Caudate nucleus (tissue), 63 donors: ENCODE measurements at places on chromosomes 1 and 21.

DNA sequence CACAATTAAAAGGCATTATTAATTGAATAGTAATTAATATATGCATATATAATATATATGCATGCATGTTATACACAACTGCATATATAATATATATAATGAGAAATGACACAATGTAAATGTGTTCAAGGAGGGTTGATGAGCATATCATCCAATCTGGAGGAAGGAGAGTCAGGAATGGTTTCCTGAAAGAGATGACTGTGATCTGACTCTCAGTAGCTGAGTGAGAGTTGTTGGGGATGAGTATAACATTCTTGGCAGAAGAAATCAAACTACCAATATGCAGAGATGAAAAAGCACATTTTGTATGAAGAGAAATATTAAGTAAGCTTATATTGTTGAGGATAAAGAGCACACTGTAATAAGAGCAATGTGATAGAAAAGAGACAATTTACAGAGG, 37.3 kb downstream of the F13B start:
- DNase-seq = no peak

DNA sequence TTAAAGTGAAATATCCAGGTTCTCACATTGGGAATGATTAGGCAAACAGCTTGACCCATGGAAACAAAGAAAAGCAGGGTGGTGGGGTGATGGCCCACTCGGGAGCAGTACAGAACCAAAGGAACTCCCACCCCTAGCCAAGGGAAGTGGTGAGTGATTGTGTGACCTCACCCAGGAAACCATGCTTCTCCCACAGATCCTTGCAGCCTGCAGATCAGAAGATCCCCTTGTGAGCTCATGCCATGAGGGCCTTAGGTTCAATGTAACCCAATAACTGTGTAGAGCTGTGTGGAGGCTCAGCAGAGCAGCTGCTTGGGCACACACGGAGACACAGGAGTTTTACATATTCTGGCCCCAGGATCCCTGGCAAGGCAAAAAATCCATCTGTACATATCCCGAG, 311.8 kb upstream of the DPYD start:
- no peak for DNase-seq

DNA sequence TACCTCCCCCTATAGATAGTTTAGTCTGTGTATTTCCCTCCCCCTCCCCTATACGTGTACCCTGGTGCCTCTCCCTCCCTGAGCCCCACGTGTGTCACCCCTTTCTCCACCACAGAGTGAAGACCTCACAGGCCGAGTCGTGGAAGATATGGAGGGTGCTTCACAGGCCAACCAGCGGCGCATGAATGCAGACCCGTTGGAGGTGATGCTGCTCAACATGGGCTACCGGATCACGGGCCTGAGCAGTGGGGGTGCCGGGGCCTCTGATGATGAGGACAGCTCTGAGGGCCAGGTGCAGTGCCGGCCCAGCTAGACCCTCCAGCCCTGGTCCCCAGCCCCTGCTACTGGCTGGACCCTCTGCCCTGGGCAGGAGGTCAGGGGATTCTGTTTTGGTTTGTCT, 15.9 kb upstream of the TMEM222 start:
- DNase-seq = no peak

GRCh38 chr1:42359466-42359865, 21.1 kb upstream of the RIMKLA start:
- DNase-seq = no peak

DNA sequence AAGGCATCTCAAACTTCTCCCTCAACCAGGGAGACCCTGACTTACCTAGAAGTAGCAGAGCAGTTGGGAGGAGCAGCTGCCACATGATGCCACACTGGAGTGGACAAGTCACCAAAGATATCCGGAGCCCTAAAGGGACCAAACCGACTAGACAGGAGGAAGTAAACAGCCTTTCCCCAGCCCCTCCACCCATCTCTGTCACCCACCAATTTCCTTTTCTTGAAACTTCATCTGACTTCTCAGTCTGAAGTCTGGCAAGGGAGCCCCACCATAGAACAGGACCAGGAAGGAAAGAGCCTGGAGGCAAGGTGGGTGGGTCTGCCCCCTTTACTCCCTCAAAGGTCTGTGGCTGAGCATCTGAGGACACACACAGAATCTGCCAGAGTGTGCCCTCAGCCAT, at the start of gene FCGR3A:
TSS of gene FCGR3A (minus strand) at position 167 of the 400 bp plus-strand sequence. CDS start at position 85, 82 bp downstream.
- no peak for DNase-seq

GRCh38 chr21:45945066-45945867, 36.3 kb upstream of the COL6A1 start:
- DNase-seq = no peak

DNA sequence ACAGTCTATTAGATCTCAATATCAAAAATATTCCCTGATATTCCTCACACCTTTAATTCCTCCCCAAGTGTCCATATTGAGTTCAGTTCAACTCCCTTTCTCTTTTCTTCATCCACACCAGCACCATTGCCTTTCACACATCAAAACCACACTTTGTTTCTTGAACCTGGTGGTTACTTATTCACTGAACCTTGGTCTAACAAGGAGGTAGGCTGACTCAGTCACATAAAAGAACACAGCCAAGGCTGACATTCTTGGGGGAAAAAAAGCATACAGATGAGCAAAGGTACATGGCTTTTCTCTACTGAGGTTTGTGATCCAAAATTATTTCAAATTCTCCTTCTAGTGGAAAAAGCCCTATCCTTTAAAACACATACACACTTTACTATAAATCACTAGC, 131.7 kb upstream of the USH2A start:
- DNase-seq = no peak

GRCh38 chr1:205913451-205914154, 29.7 kb downstream of the SLC26A9 start:
- peak; percentile 27 for DNase-seq

DNA sequence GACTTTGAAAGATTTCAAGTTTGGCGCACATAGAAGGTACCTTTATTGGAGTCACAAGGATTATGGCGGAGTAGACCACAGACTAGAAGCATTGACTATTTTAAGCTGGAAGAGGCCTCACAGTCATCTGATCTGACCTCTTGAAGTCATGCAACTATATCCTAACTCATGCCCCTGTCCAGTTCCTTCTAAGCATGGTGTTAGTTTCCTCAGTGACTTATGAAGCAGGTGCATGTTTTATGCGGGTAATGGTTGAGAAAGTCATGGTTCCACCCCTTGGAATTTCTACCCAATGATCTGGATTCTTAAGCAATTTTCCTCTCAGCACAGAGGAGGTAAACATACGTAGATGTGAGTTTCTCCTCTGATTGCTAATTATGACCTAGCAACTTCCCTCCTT, 11.7 kb downstream of the OLFML3 start:
- no peak for DNase-seq

DNA sequence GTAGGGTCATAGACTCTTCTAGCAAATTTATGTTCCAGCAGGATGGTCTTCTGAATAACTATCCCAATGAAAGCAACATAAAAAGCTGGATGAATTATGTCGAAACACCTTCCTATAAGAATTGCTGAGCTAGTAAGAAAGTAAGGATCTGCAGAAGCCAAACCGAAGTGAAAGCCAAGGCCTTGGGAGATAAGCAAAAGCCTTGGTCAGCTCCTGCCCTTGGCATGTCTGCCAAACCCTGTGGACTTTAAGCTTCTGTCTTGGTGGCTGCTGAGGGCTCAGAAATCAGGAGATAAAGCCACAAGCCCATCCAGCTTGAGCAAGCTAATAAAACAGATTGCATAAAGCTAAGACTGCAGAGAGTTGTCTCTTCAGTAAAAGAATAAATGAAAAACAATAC, 81.2 kb upstream of the KCND3 start:
- no peak for DNase-seq

- DNase-seq = no peak
These were observed 33.2 kb downstream of the TFF3 start for GRCh38 chr21:42282021-42282420.

GRCh38 chr1:201490708-201491131, 16.2 kb downstream of the CSRP1 start:
- DNase-seq = no peak

DNA sequence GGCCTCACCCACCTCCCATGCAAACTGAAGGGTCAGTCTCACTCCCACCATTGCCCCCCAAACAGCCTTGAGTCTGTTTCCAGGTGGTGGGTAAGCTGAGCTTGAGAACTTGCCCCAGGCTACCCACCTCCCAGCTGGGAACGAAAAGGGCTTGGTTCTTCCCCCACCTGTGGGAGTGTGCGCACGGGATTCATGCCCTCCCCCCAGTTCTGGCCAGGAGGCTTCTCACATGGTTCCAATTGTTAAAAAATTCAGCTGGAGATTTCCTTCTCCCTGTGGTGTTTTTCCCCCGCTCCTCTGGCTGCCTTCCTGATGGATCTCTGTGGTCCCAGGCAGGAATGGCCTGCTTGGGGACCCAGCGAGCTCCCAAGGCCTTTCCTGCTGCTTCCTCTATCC, 81.8 kb upstream of the C21orf91 start:
- no peak for DNase-seq

- DNase-seq = no peak
These were observed 79.8 kb downstream of the NFASC start for GRCh38 chr1:204950353-204951001.

DNA sequence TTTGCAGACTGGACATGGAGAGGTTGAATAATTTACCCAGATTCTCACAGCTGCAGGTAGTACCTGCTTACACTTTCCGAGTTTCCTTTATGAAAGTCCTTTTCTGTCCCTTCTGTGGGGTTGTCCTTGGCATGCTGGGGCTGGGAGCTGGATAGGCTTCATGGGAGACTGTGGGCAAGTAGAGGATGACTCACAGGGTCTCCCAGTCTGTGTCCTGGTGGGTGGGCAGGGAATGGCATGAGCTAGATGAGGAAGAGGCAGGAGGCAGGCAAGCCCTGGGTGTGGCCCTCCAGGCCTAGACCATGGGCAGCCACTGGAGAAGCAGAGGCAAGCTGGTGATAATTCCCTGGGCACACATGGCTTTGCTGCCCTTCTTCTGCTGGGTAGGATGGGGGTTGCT, 80.6 kb downstream of the NAV1 start:
- DNase-seq = no peak

DNA sequence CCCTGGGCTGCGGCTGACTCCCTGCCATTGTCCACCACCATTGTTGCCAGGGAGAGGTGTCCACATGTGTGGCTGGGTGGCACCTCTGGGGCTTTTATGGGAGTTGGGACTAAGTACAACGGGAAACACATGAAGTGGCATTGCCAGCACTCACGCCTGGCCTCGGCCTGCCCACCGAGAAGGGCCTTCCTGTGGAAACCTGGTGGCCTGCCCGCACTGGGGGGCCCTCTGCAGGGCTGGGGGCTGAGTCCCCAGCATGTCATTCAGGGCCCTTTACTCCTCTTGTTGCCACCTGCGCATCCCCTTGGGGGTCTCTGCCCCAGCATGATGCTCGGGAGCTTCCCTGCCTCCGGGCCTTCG, 35.5 kb upstream of the RUNX3 start:
- DNase-seq = no peak

DNA sequence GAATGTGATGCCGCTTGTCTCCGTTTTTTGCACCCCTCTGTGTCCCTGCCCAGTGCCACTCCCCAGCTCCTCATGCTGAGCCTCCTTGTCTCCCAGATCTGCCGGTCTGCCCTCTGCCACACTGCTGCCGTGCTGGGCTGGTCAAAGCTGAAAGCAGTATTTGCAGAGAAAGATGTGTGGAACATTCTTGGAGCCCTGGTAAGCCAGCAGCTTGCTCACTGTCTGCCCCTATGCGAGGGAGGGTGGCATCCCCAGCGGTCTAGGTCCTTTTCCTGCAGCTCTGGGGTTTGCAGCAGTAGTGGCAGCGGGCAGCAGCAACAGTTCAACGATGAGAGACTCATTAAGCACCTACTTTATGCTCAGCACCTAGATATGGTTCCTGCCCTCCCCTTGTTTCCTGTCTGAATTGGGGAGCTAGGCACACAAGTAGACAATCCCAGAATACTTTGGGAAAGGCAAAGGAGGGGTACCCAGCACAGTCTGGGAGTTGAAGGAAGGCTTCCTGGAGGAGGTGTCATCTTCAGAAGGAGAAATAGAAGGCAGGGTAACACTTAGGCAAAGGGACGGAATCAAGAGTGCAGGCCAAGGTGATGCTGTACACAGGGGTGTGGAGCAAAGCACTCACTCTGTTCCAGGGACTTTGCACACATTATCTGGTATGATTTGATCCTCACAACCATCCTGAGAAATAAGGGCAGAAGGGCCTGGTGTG, 63.1 kb downstream of the KIF21B start:
- no peak for DNase-seq

DNA sequence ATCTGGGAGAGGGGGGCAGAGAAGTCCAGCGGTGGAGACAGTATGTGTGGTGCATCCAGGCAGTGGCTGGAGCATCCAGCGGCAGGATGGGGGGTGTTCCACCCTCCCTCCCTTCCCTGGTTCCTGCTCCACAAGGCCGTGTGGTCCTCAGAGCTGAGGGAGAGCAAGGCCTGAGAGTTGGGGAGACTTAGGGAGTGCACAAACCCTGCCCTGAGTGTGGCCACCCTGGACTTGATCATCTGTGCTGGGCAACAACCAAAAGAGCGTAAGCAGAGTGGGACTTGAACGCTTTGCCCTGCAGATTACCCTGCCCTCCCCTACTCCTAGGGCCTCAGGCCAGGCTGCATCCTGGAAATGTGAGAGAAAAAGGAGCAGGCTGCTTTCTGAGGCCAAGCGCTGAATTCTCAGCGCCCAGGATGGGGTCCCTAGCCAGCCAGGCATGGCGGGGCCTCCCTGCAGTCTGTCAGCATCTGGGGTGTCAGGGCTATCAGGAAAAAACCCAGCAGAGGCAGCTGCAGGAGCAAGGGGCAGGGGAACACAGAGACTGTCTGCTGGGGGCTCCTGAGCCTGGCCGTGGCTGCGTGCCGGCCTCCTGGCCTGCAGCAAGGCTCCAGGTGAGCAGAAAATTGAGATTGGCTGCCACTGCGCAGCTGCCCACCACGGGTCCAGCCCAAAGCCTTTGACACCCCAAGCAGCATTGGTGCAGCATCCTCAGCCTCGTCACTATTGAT, 266.2 kb downstream of the NPHP4 start:
- DNase-seq = no peak

DNA sequence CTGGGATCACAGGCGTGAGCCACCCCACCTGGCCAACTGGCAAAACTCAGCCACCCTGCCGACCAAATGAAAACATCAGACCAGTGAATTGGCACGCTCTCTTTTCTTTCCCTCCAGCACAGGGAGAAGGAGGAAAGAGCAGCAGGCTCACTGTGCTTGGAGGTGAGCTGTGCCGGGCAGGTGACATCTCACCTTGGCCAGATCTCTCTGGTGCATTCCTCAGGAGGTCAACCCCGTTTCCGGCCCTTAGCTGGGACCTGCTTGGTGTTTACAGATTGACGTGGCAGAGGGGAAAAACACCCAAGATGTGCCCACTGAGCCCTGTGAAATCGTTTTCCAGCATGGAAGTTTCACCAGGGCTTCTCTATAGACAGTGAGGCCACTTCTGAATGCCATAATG, 45.1 kb downstream of the TMEM51 start:
- no peak for DNase-seq

GRCh38 chr1:33143698-33144097, 38.1 kb downstream of the TRIM62 start:
- DNase-seq = no peak

DNA sequence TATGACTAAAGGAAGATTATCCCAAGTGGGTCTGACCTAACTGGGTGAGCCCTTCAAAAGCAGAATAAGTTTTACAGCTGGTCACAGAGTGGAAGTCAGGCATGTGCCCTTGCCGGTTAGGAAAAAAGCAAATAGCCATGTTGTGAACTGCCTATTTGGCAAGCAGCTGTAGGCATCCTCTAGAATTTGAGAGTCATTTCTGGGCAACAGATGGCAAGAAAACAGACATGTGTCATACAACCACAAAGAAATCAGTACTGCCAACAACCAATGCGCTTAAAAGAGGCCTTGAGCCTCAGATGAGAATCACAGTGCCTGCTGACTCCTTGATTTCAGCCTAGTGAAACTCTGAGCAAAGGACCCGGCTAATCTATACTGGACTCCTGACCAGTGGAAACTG, 26.8 kb downstream of the LRRC53 start:
- DNase-seq = no peak

GRCh38 chr1:203597331-203598090, 29.1 kb upstream of the ATP2B4 start:
- no peak for DNase-seq
